Activated CD8-positive, alpha-beta memory T cell treated with anti-CD3 and anti-CD28 coated beads for 1 hour (primary cell): ENCODE measurements at places on chromosomes 11 and 22.

DNA sequence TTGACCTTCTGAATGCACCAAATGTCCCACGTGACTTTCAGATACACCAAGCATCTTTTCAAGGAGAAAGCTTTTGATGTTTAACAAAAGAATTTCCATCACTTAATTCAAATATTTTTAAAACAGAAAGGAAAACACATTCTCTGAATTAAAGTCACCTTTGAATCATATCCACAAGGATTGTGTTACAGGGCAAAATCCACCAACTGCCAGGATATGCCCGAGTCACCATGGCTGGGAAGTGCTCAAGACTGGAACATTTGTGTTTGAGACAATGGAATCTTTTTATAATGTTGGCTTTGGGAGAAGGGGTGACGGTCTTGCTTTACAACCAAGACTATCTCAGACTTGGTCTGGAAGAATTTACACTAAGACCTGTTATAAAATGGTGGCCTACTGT is 40.8 kb downstream of the BID start:
- DNase-seq: no peak

DNA sequence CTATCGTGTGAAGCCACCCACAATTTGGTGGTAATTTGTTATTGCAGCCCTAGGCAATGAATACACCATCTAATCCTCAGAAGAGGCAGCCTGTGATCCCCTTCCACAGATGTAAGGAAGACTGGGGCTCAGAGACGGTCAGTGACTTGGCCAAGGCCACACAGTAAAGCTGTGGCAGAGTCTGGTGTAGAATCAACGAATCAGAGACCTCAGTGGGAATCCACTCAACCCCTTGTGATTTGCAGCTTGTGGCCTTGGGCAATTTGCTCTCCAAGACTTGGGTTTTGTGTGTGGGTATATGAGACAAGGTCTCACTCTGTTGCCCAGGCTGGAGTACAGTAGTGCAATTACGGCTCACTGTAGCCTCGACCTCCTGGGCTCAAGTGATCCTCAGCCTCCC is 1.9 kb downstream of the LGALS2 start:
- DNase-seq: no peak

DNA sequence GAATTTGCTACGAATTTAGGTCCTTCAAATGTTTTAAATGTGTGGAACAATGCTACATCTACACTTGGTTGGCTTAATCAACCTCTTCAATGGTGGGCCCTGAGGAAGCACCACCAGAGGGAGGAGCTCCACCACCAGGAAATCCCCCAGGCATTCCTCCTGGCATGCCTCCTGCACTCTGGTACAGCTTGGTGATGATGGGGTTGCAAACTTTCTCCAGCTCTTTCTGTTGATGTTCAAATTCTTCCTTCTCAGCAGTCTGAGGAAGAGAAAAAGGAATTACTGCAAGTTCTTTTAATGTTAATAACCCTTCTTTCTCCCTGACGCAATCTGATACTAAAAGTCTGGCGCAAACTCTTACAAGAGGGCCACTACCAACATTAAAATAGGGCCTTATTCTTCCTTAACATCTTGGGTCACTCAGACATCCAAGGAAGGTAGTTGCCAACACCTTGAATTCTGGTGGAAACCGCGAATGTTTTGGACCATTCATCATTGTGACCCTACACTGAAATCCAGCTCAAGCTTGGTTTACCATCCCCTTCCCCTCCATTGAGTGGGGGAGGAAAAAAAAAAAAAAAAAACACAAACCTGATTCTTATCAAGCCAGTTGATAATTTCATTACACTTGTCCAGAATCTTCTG is 4.2 kb downstream of the HSPA8 start:
- DNase-seq: no peak

DNA sequence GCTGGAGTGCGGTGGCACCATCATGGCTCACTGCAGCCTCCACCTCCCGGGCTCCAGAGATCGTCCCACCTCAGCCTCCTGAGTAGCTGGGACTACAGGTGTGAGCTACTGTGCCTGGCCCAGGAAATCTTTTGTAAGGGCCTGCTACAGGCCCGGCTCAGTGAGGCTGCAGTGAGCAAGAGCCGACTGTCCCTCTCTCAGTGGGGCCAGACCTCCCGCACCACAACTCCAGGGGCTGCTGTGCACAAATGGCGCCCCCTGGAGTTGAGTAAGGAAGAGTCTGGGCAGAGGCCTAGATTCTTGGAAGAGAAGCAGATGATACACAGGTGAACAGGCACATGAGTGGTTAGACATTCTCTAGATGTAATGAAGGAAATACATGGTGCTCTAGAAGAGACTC is 7.0 kb downstream of the SERHL2 start:
- DNase-seq: no peak

- DNase-seq: no peak
These were observed 56.4 kb downstream of the ARFGAP3 start for GRCh38 chr22:42800451-42801251.

DNA sequence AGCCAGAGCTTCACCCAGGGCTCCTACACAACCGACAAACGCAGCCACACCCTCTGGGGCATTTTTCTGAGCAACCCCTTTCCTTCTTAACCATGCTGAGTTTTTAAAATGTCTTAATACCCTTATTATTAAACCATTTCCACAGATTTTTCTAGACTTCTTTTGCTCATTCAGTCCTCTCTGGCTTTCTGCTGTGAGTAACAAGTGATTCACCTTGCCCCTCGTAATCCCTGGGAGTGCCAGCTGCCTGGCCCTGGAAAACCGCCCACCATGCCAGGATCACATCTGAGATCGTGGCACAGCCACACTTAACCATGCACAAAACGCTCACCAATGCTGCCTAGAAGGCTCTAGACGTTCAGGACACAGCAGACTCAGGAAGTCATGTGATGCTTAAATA is 25.4 kb downstream of the YPEL1 start:
- no peak for DNase-seq

GRCh38 chr22:44446483-44446882 is 51.5 kb downstream of the RTL6 start:
- DNase-seq: no peak

DNA sequence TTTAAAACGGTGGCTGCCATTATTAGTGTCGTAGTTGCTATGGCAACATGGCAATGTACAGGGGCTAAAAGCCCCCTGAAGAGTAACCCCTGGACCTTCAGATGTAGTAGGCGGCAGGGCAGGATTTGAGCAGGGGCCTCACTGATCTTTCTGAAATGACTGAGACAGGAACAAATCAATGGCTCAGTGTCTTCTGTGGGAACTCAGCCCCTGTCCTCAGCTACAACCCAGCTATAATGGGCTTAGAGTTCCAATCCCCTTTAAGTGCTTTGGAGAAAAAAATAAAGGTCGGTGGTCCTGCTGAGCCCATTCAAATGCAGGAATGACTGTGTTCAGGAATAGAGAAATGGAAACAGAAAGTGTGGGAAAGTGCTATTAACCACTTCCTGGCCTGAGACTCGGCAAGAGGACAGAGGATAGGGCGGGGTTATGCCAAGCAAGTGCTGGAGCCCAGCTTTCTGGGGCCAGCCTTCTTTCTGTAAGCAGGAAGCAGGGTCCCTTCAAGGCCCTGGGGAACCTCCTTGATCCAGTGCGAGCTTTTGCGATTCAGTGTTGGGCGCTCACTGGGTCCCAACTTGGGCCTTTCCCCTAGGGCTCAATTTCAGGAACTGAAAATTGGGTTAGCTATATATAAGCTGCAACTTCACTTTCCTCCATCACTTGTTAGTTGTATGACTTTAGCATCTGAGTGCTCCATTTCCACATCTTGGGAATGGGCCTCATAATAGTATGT is 6.1 kb upstream of the CD82 start:
- no peak for DNase-seq

DNA sequence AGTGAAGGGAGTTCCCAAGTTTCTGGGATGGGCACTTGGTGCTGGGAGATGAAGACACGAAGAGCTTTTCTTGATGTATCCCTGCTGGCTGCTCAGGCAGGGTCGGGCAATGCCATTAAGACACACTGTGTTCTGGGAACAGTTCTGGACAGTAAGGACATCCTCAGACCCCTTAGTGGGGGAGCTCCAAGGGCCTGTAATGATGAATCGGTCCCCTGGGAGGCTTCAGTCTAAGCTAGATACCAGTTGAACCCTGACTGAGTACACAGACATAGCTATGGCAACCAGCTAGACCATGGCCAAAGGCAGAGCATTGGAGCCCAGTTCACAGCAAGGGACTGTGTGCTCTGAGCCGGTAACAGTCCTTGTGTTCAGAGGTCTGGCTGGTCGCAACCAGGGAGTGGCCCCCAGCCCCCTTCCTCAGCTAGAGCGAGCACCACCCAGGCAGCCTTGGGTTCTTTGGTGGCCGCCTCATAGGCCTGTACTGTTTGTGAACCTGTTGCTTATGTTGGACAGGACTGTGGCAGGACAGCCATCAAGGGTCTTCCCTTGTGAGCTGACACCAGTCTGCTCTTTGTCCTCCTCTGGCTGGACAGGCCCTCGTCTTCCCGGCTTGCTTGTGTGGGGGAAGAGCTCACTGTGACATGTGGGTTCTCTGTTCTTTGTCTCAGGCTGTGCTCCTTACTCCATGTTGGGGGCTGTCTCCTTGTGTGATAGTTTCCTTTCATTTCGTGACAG is 25.0 kb downstream of the MED15 start:
- no peak for DNase-seq

GRCh38 chr11:61717286-61718033 is 35.0 kb upstream of the MYRF start:
- DNase-seq: no peak

DNA sequence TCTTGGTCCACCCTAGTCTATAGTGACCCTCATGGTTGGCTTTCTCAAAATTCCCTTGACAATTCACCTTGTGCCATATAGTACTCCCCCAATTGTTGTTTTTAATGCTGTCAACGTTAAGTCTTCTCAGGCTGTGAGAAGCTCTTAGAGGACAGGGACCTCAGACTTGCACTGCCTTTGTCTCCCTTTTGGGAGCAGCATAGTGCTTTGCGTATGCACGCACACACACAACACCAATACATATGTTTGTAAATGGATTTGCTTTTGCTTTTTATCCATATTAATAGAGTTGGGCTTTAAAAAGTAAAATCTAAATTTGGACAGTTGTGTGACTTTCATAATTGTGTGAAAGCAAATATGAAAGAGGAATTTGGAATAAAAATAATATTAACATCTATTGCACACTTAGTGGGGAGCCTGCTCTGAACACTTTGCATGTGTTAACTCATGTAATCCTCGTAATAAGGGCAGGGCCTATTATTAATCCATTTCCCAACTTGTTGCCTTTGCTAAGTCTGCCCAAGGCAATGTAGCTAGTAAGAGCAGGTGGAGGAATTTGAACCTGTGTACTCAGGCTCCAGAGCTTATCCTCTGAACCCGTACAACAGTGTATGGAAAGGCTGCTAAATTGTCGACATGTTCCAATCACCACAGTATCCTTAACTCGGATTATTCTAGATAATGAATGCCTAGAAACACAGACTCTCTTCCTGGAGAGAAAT is 257.7 kb upstream of the NARS2 start:
- no peak for DNase-seq

DNA sequence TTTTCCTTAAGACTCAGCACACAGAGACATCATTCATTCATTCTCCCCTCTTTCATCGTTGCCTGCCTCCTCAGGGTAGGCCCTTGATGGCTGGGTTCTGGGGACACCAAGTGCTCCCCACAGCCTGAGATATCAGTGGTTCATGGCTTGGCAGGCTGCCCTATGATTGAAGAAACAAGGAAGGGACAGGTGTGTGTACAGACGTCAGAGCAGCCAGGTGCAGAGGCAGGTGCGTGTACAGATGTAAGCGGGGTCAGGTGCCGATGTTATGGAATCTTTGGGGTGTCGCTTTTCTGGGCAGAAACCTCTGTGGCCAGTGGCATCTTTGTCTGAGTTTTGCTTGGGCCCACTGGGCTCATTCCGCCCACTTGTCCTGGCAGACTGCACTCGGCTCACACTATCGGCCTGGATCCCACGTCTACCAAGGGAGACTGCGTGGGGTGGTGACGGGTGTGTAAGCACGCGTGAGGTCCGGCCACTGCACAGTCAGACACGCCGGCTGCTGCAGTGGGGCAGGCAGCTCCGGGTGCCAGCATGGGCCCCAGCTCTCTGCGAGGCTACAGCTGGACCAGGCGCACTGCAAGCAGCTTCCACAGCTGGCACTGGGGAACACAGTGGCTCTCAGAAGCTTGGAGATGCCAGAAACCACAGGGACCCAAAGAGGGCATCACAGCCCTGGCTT is 20.9 kb upstream of the KIAA0930 start:
- DNase-seq: no peak

GRCh38 chr11:10856689-10857458 is 979 bp downstream of the ZBED5 start:
- no peak for DNase-seq

DNA sequence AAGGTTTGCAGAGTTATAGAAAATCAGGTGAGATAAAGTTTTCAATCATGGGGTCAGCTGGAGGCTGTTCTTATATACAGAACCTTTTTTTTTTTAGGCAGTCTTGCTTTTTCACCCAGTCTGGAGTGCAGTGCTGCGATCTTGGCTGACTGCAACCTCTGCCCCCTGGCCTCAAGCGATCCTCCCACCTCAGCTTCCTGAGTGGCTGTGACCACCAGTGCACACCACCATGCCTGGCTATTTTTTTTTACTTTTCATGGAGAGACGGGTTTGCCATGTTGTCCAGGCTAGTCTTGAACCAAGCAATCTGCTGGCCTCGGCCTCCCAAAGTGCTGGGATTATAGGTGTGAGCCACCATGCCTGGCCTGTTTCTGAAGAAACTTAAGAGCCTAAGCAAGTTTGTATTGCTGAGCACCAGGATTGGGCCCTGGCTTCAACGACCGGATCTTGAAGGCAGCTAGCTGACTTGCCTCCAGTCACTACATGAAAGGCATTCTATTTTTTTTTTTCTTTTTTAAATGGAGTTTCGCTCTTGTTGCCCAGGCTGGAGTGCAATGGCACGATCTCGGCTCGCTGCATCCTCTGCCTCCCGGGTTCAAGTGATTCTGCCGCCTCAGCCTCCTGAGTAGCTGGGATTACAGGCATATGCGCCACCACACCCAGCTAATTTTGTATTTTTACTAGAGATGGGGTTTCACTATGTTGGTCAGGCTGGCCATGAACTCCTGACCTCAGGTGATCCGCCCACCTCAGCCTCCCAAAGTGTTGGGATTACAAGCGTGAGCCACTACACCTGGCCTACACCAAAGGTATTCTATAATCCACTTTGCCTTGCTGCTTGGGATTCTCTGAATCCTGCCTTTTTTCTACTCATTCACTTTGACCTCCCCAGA is 7.6 kb downstream of the XBP1 start:
- DNase-seq: no peak
